Breast epithelium (tissue), 4 donors: ENCODE measurements at places on chromosomes 7 and 10.

GRCh38 chr7:66627881-66628360 lies 760 bp upstream of the KCTD7 start:
- H3K36me3 ChIP-seq: no peaks in the 10 kb centered on the region
- H3K27ac ChIP-seq: peak overlapping the region; percentile 96
- peak overlapping the region; percentile 61 for H3K4me3 ChIP-seq
- H3K27me3 ChIP-seq: no peaks in the 10 kb centered on the region
- no peaks in the 10 kb centered on the region for H3K4me1 ChIP-seq

- no peaks in the 10 kb centered on the region for H3K27me3 ChIP-seq
- DNase-seq: no peak
- no peaks in the 10 kb centered on the region for H3K36me3 ChIP-seq
- H3K27ac ChIP-seq: no peak overlapping the region
Observed at GRCh38 chr10:43939389-43939938, 290.8 kb upstream of the ZNF32 start.

- H3K27ac ChIP-seq: no peak overlapping the region
- H3K27me3 ChIP-seq: no peaks in the 10 kb centered on the region
- H3K4me3 ChIP-seq: no peak overlapping the region
- no peak for DNase-seq
Observed at GRCh38 chr10:15541376-15541775, 170.3 kb upstream of the FAM171A1 start.

- H3K27ac ChIP-seq: no peak overlapping the region
- no peaks in the 10 kb centered on the region for H3K27me3 ChIP-seq
- H3K4me1 ChIP-seq: no peaks in the 10 kb centered on the region
Observed at GRCh38 chr7:81460250-81461045, 309.4 kb downstream of the HGF start.

DNA sequence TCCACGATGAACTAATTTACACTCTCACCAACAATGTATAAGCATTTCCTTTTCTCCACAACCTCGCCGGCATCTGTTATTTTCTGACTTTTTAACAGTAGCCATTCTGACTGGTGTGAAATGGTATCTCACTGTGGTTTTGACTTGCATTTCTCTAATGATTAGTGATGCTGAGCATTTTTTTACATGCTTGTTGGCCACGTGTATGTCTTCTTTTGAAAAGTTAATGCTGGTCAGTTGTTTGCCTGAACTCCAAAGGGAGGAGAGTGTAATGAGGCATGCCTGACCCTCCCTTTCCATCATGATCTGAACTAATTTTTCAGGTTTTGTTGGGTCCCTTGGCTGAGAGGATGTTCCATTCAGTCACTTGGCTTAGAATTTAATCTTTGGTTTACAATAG lies 50.7 kb upstream of the SVIL start:
- H3K36me3 ChIP-seq: no peaks in the 10 kb centered on the region
- no peak overlapping the region for H3K4me3 ChIP-seq
- no peak overlapping the region for H3K27ac ChIP-seq
- no peak for DNase-seq
- H3K4me1 ChIP-seq: no peaks in the 10 kb centered on the region
- no peaks in the 10 kb centered on the region for H3K27me3 ChIP-seq

DNA sequence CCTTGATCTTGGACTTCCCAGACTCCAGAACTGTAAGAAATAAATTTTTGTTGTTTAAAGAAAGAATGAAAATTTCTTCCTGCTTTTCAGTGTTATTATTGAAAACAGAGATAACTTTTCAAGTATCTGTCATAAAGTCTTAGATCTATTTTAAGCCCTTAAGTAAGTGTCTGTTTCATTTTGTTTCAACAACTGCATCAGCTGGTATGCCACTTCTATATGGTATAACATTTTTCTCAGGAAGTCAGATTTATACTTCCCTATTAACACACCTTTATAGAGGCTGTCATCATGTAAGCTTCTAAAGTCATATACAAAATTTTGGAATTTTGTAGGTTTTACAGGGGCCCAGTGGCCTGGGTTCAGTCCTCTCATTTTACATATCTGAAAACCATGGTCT lies 24.4 kb downstream of the RALA start:
- H3K27me3 ChIP-seq: no peaks in the 10 kb centered on the region
- H3K27ac ChIP-seq: no peak overlapping the region
- H3K4me3 ChIP-seq: no peak overlapping the region
- H3K4me1 ChIP-seq: no peaks in the 10 kb centered on the region
- no peak for DNase-seq

DNA sequence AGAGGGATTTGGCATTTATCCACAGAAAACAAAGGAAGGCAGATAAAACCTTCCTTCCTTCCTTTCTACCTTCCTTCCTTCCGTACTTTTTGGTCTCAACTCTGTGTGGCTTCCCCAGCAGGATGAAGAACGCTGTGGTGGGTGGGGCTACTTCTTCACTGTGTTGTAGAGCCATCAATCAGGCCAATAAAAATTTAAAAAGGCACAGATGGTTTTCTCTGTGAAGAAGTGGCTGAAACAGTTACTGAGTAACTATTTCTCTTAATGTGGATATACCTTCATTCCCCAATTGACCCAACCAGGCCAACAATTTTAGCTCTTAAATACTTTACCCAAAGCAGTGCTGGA lies 75.8 kb downstream of the ZNF92 start:
- H3K4me3 ChIP-seq: no peak overlapping the region
- no peaks in the 10 kb centered on the region for H3K4me1 ChIP-seq
- no peak for DNase-seq
- H3K36me3 ChIP-seq: no peaks in the 10 kb centered on the region
- H3K27ac ChIP-seq: peak overlapping the region; percentile 6

DNA sequence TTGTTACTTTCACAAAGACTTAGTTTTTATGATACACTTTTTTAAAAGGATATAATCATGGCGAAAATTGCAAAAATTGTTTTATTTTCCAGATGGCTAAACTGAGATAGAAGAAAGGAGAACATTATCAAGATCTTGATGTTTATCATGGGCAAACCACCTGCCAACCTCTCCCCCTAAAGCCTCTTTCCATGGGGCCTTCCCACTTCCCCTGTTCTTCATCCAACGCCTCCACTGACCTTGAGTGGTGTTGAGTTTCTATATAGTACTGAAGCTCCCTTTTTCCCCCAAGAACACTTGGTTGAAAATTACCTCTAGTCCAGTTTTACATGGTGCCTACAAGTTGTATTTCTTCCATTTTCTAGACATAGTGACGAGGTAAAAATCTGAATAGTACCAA lies 5.0 kb downstream of the CREB3L2 start:
- H3K4me1 ChIP-seq: peaks cover 3% of the 10 kb centered on the region
- H3K27ac ChIP-seq: peak overlapping the region; percentile 55
- no peak for DNase-seq
- H3K27me3 ChIP-seq: no peaks in the 10 kb centered on the region
- H3K4me3 ChIP-seq: no peak overlapping the region

DNA sequence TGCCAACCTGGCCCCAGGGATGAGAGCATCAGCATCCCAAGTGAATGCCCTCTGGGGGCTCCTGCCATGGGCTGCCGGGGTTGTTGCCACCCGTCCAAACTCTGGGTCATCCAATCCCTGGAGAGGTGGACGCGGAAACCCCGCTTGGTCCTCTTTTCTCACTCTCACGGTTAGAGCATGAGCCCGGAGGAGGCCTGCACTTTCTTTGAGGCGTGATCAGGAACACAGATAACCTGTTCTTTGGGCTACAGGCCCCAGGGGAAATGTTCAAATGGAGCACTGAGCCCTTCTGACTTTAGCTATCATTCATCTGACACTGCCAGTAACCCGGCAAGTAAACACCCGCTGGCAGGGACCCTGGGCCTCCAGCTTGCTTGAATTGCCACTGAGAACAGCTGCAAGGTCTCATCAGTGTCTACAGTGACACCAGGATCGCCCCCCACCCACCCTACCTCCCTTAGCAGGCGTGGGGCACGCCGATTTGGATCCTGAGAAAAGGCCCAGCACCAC lies 29.4 kb upstream of the SLF2 start:
- DNase-seq: peak; percentile 36
- no peak overlapping the region for H3K4me3 ChIP-seq
- H3K36me3 ChIP-seq: no peaks in the 10 kb centered on the region
- H3K4me1 ChIP-seq: no peaks in the 10 kb centered on the region

DNA sequence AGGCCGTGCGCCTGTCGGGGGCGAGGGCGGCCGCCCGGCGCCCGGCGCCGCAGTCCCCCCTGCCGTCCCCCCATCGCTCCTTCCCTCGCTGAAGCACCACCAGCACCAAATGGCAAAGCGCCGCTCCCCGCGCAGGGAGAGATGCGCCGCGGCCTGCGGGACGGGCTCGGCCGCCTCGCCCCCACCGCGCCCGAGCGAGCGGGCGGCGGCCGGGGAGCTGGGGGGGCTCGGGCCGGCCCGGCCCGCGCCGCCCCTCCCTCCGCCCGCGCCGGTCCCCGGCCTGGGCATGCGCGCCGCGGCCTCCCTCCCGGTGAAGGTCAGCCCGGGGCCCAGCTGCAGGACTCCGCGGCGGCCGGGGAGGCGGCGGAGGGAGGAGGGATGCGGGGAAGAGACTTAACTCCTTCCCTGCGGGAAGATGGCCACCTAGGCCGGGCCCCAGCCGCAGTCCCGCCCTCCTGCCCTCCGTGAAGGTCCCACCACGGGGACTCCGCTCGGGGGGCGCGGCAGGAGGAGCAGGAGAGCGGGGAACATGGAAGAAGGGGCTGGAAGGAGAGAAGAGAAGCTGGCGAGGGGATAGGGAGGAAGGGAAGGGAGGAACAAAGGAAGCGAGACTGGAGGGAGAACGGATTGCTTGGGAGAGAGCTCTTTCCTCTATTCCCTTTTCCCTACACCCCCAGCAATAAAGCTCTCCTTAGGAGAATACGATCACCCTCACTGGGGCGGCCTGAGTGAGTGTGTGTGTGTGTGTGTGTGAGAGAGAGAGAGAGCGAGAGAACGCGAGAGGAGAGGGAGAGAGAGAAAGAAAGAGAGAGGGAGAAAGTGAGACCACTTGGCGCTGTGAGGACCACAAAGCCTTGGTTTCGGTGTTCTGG lies 3.4 kb upstream of the SMARCD3 start:
- H3K27me3 ChIP-seq: no peaks in the 10 kb centered on the region
- no peak for DNase-seq

- no peaks in the 10 kb centered on the region for H3K4me1 ChIP-seq
- no peaks in the 10 kb centered on the region for H3K36me3 ChIP-seq
- no peaks in the 10 kb centered on the region for H3K27me3 ChIP-seq
- H3K4me3 ChIP-seq: no peak overlapping the region
- peak overlapping the region; percentile 10 for H3K27ac ChIP-seq
- DNase-seq: no peak
Observed at GRCh38 chr7:36202398-36202797, 49.3 kb downstream of the EEPD1 start.
